A673 (cell line): ENCODE measurements at places on chromosomes 2 and 18. TPM values are rescaled to one million over a fixed set of nuclear protein-coding genes. Genes with fewer than 3 reads are reported as not detected.
A peak's percentile ranks its signal among the peaks of the same experiment; 100 is the strongest.

Gene GLI2
- 8.1 and 10.4 TPM in 2 replicates for total RNA-seq

Gene IL1RL1
- not detected in 2 replicates for total RNA-seq

Gene SLC30A3
- 45.0 and 45.6 TPM in 2 replicates for total RNA-seq

Gene COL4A3
- total RNA-seq, result not detected in 2 replicates

Gene GPR55
- total RNA-seq, result 0.19 TPM in 1 of 2 replicates, not detected in the other

Gene RGPD3
- total RNA-seq, result 0.30 and 0.57 TPM in 2 replicates

- no peaks in the 10 kb centered on the region for H3K36me3 ChIP-seq
- peak; percentile 77 for DNase-seq
Observed at GRCh38 chr2:79935771-79936657, 368.5 kb downstream of the LRRTM1 start.

DNA sequence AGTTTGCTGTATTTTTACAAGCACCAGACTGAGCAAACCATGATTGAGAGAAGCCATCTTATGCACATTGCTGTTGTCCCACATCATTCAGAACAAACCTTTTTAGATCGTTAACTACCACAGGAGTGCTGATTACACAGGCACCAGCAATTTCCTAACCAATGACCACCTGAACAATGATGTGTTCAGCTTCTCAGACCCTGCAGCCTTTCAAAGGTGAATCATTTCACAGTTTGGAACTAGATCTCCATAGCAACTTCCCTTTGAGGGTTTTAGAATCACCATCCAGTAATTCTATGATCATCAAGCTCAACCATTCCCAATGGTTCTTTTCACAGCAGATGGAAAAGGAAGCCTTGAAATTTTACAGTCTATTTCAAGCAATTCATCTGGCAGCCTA, 71.4 kb downstream of the OLA1 start:
- no peaks in the 10 kb centered on the region for H3K4me1 ChIP-seq
- H3K27me3 ChIP-seq, result no peaks in the 10 kb centered on the region
- peaks cover 9% of the 10 kb centered on the region for H3K36me3 ChIP-seq
- no peak overlapping the region for H3K4me3 ChIP-seq
- no peak for DNase-seq

Gene PMAIP1
- total RNA-seq, result 43.6 TPM in 2 replicates

DNA sequence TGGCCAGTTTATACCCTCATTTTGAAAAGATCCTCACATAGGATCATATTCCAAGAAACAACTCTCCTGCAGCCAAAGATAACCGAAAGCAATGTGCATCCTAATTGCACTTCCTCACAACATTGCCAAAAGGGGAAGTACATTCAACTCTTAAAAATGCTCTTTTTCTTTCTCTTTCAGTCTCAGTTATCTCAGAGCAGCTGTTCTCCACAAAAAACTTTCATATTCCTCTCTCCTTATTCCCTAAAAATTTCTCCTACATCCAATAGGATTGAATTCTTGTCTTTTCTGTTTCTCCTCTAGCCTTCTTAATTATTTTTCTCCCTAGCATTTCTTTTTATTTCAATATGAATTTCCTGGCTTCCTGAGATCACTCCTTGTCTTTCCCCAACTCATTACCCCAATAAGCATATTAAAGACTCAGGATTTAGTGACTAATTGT, 7.4 kb upstream of the VRK2 start:
- peaks cover 5% of the 10 kb centered on the region for H3K4me1 ChIP-seq
- H3K36me3 ChIP-seq, result no peaks in the 10 kb centered on the region
- no peak overlapping the region for H3K27ac ChIP-seq
- H3K4me3 ChIP-seq, result no peak overlapping the region
- no peak for DNase-seq

DNA sequence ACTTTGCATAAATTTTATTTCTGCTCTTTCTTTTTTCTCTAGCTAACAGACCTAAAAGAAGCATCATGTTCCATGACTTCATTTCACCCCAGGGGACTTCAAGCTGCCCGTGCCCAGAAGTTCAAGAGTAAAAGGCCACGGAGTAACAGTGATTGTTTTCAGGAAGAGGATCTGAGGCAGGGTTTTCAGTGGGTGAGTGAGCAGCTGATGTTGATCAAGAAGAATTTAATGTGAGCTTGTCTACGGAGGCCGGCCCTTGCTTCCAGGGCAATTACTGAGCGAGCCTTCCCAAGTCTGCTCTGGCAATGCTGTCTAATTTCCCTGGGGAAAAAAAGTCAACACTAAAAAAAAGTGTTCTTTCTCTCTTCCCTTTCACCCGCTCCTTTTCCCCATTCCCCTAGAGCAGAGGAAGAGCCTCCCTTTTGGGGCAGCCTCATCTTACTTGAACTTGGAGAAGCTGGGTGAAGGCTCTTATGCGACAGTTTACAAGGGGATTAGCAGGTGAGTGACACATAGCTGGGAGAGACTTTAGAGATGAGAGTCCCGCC, 1.2 kb downstream of the CDK15 start:
- no peaks in the 10 kb centered on the region for H3K27me3 ChIP-seq
- peak; percentile 59 for DNase-seq
- peaks cover 20% of the 10 kb centered on the region for H3K4me1 ChIP-seq
- no peak overlapping the region for H3K27ac ChIP-seq
- H3K36me3 ChIP-seq, result no peaks in the 10 kb centered on the region

DNA sequence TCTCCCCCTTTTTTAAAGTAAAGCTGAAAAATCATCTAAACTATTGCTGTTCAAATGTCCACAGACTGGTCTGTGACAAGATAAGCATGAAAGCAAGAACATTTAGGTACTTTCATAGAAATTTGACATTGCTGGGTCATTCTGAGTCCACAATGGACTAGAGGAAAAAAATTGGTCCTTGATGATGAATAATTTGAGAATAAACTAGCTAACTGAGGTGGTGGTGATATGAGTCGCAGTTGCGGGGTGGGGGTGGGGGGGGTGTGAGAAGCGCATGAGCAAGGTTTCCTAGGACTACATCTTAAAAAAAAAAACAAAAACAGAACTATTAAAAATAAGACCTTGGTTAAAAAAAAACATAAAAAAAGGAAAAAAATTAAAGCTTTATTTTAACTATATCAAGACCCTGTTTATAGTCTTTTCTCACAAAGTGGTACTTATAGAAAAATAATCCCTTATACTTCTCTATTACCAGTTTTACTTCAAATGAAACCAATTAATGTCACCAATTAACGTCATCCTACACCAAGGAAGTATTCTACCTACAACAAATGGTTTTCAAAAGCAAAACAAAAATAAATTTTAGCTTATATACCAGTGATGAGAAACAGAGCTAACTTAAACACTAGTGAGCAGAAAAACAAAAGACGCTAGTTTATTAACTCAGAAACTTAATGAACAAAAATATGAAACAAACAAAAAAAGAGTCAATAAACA, 88.1 kb downstream of the ASXL2 start:
- no peak overlapping the region for H3K27ac ChIP-seq
- no peaks in the 10 kb centered on the region for H3K4me1 ChIP-seq
- no peak overlapping the region for H3K4me3 ChIP-seq

Gene CASP8
- total RNA-seq, result 17.9 and 28.4 TPM in 2 replicates

GRCh38 chr2:8714283-8714682, 32.4 kb downstream of the ID2 start:
- no peak for DNase-seq
- no peak overlapping the region for H3K27ac ChIP-seq
- peaks cover 23% of the 10 kb centered on the region for H3K4me1 ChIP-seq
- no peak overlapping the region for H3K4me3 ChIP-seq
- H3K36me3 ChIP-seq, result no peaks in the 10 kb centered on the region
- no peaks in the 10 kb centered on the region for H3K27me3 ChIP-seq

Gene ACVR1
- total RNA-seq, result 17.1 and 18.3 TPM in 2 replicates

DNA sequence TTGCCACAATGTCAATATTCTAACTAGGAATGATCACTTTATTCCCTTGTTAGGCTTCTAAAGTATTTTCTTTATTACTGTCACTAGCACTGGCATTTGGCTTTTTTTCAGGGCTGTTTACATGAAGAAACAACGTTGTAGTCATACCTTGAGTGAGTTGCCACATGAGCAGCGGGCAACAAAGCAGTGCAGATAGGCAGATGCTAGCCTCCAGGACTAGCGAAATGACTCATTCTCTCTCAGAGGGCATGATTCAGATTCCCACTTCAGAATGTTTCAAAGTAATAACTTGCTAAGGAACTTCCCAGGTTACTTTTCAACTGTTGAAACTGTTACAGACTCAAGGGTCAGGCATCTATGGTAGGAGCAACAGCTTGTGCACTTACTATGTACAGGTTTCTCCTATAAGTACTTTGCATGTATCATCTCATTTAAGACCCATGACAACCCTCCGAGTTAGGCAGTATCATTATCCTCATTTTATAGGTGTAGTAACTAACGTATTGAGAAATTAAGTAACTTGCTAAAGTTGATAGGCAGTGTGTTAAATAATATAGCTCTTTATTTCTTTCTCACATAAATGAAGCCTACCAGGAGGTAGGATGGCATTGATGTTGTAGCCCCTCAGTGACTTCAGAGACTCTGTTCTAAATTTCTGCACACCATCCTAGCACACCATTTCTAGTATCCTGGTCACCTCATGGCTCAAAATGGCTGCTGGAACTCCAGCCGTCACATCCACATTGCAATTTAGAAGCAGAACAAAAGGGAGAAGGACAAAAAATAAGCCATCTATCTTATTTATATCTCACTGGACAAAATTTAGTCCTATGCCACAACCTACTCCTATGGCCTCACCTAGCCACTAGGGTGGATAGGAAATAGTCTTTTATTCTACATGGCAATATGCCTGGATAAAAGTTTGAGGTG, 83.3 kb downstream of the ICOS start:
- no peaks in the 10 kb centered on the region for H3K36me3 ChIP-seq
- no peak overlapping the region for H3K27ac ChIP-seq
- DNase-seq, result no peak
- H3K4me3 ChIP-seq, result no peak overlapping the region

Gene CYS1
- not detected in 2 replicates for total RNA-seq

Gene LRRC30
- not detected in 2 replicates for total RNA-seq

- H3K36me3 ChIP-seq, result no peaks in the 10 kb centered on the region
- H3K4me3 ChIP-seq, result no peak overlapping the region
- H3K4me1 ChIP-seq, result no peaks in the 10 kb centered on the region
- H3K27me3 ChIP-seq, result peaks cover 3% of the 10 kb centered on the region
- peak; percentile 24 for DNase-seq
Observed at GRCh38 chr2:118121101-118121500, 32.8 kb downstream of the INSIG2 start.

Gene VSNL1
- 4.8 and 7.8 TPM in 2 replicates for total RNA-seq

GRCh38 chr2:154392256-154392655, 306.2 kb upstream of the KCNJ3 start:
- DNase-seq, result no peak
- no peak overlapping the region for H3K27ac ChIP-seq
- no peaks in the 10 kb centered on the region for H3K27me3 ChIP-seq
- H3K4me1 ChIP-seq, result no peaks in the 10 kb centered on the region

Gene CPS1
- total RNA-seq, result 0.62 and 1.5 TPM in 2 replicates

GRCh38 chr2:240149943-240150784, 9.7 kb upstream of the OTOS start:
- DNase-seq, result peak; percentile 36
- no peak overlapping the region for H3K27ac ChIP-seq
- H3K4me1 ChIP-seq, result no peaks in the 10 kb centered on the region
- peaks cover 18% of the 10 kb centered on the region for H3K27me3 ChIP-seq
- H3K4me3 ChIP-seq, result no peak overlapping the region
- no peaks in the 10 kb centered on the region for H3K36me3 ChIP-seq

DNA sequence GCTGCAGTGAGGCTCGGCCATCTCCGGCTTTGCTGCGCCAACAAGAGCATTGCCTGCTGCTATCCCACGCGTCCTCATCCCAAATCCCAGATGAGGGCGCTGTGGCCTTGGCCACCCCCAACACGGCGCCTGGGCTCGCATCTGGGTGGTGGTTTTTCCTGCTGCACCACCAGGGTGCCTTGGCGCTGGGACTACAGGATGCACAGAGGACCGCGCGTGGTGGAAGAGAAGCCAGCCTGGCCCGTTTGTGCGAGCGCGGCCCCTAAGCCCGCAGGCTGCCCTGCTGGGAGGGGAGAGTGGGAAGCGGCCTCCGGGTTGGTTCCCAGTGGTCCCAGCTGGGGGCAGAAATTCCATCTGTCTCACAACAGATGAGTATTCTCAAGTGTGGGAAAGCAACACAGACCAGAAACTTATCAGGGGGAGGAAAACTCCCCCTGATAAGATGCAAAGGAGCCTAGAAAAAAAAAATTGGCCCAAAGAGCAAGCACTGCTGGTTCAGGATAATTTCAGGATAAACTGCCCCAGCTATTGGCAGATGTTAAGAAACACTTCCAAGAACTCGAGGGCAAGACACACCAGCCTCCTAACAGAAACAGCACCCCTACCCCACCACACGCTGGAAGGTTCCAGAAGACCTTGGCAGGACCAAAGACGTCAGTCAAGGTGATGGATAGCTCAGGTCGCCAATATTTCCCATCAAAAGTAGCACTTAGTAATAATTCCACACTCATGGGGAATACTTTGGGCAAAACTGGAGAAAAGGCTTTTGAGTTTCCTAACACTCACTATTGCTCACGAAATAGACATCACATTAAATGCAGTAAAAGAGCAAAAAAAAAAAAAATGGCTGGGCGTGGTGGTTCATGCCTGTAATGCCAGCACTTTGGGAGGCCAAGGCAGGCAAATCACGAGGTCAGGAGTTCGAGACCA, 152.1 kb downstream of the PXDN start:
- DNase-seq, result peak; percentile 94
- H3K4me1 ChIP-seq, result peaks cover 15% of the 10 kb centered on the region
- no peaks in the 10 kb centered on the region for H3K36me3 ChIP-seq
- no peak overlapping the region for H3K27ac ChIP-seq
- no peak overlapping the region for H3K4me3 ChIP-seq

Gene DCDC2C
- total RNA-seq, result 0.43 and 0.81 TPM in 2 replicates

DNA sequence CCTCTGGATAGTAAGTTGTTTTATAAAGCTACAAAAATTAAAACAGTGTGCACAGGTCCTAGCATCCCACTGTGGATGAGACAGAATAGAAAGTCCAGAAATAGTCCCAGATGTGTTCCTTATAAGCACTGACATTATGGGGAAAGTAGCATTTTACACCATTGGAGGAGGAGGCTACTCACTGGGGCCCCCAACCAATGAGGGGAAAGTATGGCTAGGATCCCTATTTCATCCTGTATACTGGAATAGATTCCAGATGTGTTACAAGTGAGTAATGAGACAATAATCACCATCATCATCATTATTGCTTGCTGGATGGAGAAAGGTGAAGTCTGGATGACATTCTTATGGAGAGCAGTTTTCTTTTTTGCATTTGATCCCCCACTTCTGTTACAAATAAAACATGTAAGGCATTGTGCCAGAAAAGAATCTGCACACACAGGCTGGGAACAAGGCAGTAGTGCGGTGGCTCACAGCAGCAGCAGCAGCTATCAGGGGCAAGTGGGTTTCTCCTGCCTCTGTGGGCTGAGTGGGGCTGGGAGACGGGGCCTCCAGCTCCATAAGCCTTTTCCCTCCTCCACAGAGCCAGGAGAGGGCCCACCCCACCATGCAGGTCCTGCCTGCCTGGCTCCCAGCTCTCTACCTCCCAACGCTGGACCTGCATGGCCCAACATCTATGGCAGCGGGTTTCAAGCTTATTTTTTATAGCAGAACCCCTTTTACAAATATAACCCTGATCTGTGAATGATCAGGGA, 5.0 kb downstream of the ARID5A start:
- H3K36me3 ChIP-seq, result no peaks in the 10 kb centered on the region
- no peak overlapping the region for H3K4me3 ChIP-seq
- H3K27me3 ChIP-seq, result no peaks in the 10 kb centered on the region
- peaks cover 16% of the 10 kb centered on the region for H3K4me1 ChIP-seq
- DNase-seq, result no peak

- H3K27ac ChIP-seq, result no peak overlapping the region
- DNase-seq, result peak; percentile 66
- H3K36me3 ChIP-seq, result no peaks in the 10 kb centered on the region
- no peaks in the 10 kb centered on the region for H3K4me1 ChIP-seq
Observed at GRCh38 chr18:23812546-23813440, 123.5 kb downstream of the LAMA3 start.

- no peak overlapping the region for H3K27ac ChIP-seq
- DNase-seq, result no peak
- H3K27me3 ChIP-seq, result no peaks in the 10 kb centered on the region
- H3K4me3 ChIP-seq, result no peak overlapping the region
- H3K4me1 ChIP-seq, result no peaks in the 10 kb centered on the region
Observed at GRCh38 chr2:20648831-20649230, 2.1 kb downstream of the HS1BP3 start.
